ENCODE measurements at places on chromosomes 2 and 18. TPM values are rescaled to one million over a fixed set of nuclear protein-coding genes. Genes with fewer than 3 reads are reported as not detected.

Gene SLC35F5
- total RNA-seq: 223 TPM

Gene TUBA3E
- total RNA-seq: not detected

Gene TCF23
- total RNA-seq: not detected

Gene UCN
- 0.85 TPM for total RNA-seq

Gene SH3BP4
- total RNA-seq: 35.6 TPM

Gene RGPD3
- 0.20 TPM for total RNA-seq

Gene MYL12A
- total RNA-seq: 770 TPM

Gene RAB17
- 0.83 TPM for total RNA-seq

Gene CXCR1
- not detected for total RNA-seq

Gene RAB6C
- total RNA-seq: not detected

Gene FHOD3
- total RNA-seq: 7.0 TPM

Gene NLRC4
- 0.03 TPM for total RNA-seq

Gene AQP12B
- not detected for total RNA-seq

Gene TGFA
- total RNA-seq: 2.8 TPM

Gene TUBA3D
- not detected for total RNA-seq

Gene ANKAR
- 4.3 TPM for total RNA-seq

Gene MDH1B
- 0.33 TPM for total RNA-seq

Gene PTMA
- 465 TPM for total RNA-seq

Gene ALLC
- total RNA-seq: not detected

Gene ACMSD
- not detected for total RNA-seq

Gene LOXL3
- total RNA-seq: 110 TPM

Gene UGT1A1
- total RNA-seq: not detected

Gene NEURL3
- not detected for total RNA-seq

Gene DUSP11
- 20.3 TPM for total RNA-seq

Gene CROCC2
- total RNA-seq: 0.13 TPM

Gene SPP2
- total RNA-seq: not detected

Gene DOK6
- 14.1 TPM for total RNA-seq

Gene PSMG2
- 35.8 TPM for total RNA-seq

Gene EVA1A
- 26.7 TPM for total RNA-seq

Gene PROM2
- 0.20 TPM for total RNA-seq

Gene ALK
- total RNA-seq: 0.07 TPM

Gene PSMA8
- total RNA-seq: not detected

Gene HOXD4
- total RNA-seq: 4.6 TPM
